Fibroblast of skin of back (primary cell): ENCODE measurements at places on chromosomes 2 and 18.

GRCh38 chr2:144890828-144891227 is 370.9 kb upstream of the ZEB2 start:
- DNase-seq: peak; percentile 46

GRCh38 chr2:179837408-179837807 is 24.0 kb downstream of the ZNF385B start:
- peak; percentile 54 for DNase-seq

DNA sequence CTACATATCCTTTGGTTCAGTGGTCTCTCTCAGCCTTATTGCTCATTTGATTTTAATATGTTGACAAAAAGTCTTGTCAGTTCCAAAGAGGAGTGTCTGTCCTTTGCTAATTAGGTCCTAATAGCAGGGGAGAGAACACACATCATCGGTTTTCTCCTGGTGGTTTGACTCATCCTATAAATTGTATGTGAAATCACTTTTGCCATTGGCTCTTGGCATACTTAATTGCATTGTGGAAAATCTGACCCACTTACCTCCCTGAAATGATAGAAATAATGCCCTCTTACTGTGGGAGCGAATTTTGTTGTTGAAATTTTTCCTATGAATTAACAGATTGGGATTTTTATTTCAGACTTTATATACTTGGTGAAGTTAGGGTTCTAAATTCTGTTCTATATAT is 58.3 kb downstream of the MTCL1 start:
- DNase-seq: no peak

DNA sequence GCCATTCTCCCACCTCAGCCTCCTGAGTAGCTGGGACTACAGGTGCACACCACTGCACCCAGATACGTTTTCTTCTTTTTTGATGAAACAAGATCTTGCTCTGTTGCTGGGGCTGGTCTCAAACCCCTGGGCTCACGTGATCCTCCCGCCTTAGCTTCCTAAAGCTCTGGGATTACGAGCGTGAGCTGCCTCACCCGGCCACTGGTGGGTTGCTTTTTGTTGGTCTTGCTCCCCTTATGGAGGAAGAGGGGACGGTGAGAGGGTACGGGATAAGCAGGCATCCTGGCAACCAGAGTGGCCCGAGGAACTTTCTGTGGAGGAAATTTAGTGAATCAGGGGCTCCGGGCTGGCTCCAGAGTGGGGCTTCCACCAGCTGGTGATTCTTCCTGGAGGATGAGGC is 222.3 kb downstream of the HDAC4 start:
- DNase-seq: no peak

DNA sequence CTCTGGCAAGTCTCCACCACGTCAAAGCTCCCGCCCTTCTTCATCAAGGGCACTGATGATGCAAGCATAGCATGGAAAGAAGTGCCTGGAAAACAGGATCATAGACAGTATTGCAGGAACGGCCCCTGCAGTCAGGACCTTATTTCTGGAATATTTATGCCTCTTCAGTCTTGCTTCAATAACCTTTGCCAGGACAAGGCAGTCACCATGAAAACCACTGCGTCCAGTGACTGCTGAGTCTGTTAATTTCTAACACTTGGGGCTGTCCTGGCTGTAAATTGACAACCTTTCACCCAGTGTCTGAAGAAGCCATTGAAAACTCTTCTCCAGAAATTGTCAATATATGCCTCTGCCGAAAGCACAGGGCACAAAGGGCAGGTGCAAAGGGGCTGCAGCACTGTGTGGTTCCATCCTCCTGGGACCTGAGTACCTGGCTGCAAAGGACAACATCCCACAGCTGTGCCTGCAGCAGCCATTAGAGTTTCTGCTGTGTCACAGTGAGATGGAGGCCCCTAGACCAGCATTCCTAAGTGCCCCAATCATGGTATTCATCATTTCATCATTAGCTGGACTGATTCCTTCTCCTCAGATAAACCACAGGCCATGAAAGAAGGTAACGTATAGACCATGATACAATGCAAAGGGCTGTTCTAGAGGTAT is 819.6 kb downstream of the RNF144A start:
- DNase-seq: peak; percentile 71

DNA sequence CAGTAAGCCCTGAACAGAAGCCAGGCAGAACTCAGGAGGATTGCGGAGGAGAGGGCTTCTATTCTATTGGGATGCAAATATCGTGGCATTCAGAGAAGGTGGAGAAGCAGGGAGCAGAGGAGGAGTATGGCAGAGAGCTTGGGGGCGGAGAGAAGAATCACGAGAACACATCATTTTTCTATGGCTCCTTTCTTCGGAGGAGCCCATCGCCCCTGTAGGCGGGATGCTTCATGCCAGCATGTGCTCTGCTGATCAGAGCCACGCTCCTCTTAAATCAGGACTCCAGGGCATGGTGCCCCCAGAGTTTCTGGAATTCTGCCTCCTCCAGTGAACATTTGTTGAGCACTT is 71.1 kb downstream of the CIB4 start:
- no peak for DNase-seq
